LHCN-M2 (cell line): ENCODE measurements at places on chromosomes 5 and 9. TPM values are rescaled to one million over a fixed set of nuclear protein-coding genes. Genes with fewer than 3 reads are reported as not detected.
A peak's percentile ranks its signal among the peaks of the same experiment; 100 is the strongest.

PALM2AKAP2 gene
- 15.8 and 16.5 TPM in 2 replicates for total RNA-seq

- no peak for DNase-seq
Measured at GRCh38 chr9:33232815-33233214, 7.2 kb upstream of the SPINK4 start.

- peak; percentile 22 for DNase-seq
Measured at GRCh38 chr5:142915813-142916424, 145.7 kb downstream of the ARHGAP26 start.

DNA sequence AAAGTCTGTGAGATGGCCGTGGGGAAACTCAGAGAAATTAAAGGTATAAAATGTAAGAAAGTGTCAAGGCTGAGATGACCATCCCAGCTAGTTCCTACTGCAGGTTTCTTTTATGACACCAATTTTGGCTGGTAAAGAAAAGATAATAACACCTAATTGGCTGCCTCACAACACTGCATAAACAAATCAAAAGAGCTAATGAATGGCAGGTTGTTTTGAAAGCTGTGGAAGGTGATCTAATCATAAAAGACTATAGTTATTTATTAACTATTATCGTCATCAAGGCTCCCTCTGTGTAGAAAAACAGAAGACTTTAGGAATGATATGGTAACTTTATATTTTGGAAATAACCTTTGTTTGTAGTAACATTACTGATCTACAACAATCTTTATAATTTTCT lies 3.5 kb upstream of the SPINK5 start:
- no peak for DNase-seq

TXNDC15 gene
- total RNA-seq = 108 and 126 TPM in 2 replicates

SLC36A2 gene
- not detected in 2 replicates for total RNA-seq

DNA sequence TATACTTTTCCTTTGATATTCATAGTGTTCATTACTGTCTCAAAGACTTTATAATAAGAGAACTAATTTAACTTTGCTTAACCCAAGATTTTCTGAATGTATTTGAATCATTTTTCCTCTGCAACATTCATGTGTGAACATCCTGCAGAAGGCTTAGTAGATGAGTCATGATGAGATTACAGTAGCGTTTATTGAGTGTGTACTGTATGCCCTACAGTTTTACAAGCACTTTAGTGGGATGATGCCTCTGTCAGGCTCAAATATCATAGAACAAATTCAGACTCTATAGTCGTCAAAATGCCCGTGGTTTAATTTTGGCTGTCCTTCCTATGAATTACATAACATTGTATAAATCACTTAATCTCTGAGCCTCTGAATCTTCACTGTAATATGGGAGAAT lies 41.2 kb downstream of the FYB1 start:
- DNase-seq = peak; percentile 26

SNCAIP gene
- total RNA-seq = not detected in 2 replicates

CFAP90 gene
- total RNA-seq = 0.26 TPM in 1 of 2 replicates, not detected in the other

SLC25A46 gene
- total RNA-seq = 75.1 and 75.2 TPM in 2 replicates

SARDH gene
- total RNA-seq = 52.5 and 54.8 TPM in 2 replicates

DNA sequence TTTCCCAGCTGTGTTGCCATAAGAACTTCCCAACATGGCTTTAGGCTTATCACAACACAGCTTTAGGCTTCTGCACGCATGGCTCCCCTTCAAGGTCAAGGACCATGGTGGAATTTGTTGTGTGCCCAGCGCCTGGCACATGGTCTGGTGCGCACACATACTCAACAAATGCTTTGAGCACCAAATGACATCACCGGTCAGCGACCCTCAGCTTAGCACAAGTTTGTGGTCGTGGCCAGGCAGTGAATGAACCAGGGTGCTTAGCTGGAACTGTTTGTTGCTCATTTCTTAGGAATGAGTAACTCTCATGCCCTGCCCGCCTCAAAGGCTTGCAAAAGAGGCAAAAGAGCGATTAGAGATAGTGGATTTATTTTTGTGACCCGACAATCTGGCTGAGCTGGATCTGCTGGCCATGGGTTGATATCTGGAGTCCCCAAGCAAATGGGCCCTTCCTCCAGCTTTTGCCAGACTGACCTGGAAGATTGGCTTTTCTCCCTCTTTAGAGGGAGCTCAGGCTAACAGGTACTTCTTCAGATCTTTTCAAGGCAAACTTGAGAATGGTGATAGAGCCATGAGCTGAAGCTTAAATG lies 58.9 kb downstream of the DAP start:
- DNase-seq = peak; percentile 94

- peak; percentile 18 for DNase-seq
Measured at GRCh38 chr9:98226516-98226915, 28.9 kb downstream of the TBC1D2 start.

CMBL gene
- total RNA-seq = 2.9 and 4.0 TPM in 2 replicates

APBA1 gene
- total RNA-seq = 3.1 TPM in 2 replicates
